ENCODE measurements at places on chromosomes 2 and 18.

DNA sequence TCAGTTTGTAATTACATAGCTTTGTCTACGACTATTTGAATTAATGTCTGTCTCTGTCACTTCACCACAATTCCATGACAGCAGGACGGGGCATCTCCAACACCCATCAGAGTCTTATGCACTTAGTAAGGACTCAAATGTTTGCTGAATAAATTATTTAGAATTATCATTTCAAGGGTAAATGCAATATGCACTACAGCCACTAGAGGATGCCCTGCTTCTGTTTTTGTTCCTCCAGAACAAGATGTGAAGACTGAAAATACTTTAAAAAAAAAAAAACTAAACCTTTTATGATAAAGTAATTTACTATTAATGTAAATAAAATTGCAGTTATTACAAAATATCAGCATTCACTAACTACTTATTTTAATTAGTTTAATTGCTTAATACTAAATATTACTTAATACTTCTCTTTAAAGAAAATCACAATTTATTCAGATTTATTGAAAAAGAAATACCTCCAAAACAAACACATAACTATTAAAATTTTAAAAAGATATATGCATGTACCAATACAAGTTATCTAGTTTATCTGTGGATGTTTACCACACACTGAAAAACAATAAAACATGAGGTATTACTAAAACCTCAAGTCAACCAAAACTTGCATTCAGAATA lies 3.2 kb downstream of the PIGN start:
- no peak for DNase-seq

- no peak for DNase-seq
Observed at GRCh38 chr2:225008935-225009334, 33.3 kb downstream of the DOCK10 start.

DNA sequence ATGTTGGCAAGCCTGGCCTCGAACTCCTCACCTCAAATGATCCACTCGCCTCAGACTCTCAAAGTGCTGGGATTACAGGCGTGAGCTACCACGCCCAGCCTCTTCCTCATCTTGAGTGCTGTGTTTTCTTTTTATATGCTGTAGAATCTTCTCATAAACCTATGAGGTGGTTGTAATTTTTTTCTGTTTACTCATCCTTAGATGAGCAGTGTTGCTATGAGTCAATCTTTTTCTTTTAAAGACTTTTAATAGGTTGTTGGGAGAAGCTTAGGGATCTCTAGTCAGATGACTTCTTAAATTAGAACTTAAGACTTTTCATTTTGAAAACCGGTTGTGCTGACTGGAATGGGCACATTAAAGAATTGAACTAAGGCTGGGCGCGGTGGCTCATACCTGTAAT lies 8.7 kb upstream of the AAK1 start:
- no peak for DNase-seq

- no peak for DNase-seq
Observed at GRCh38 chr2:136059036-136059472, 58.9 kb downstream of the CXCR4 start.

GRCh38 chr18:22999212-22999611 lies 66.1 kb downstream of the RBBP8 start:
- no peak for DNase-seq

- no peak for DNase-seq
Observed at GRCh38 chr18:2330764-2331163, 240.5 kb downstream of the METTL4 start.

- DNase-seq = no peak
Observed at GRCh38 chr2:20352230-20352578, 1.6 kb upstream of the PUM2 start.

- no peak for DNase-seq
Observed at GRCh38 chr2:137987011-137987410, 22.7 kb downstream of the HNMT start.

- no peak for DNase-seq
Observed at GRCh38 chr2:197079832-197080555, 153.5 kb upstream of the PGAP1 start.

GRCh38 chr2:130769343-130769907 lies 14.1 kb downstream of the AMER3 start:
- no peak for DNase-seq

- DNase-seq = no peak
Observed at GRCh38 chr2:40208463-40208862, 243.4 kb downstream of the SLC8A1 start.

GRCh38 chr2:162069267-162069903 lies 4.6 kb downstream of the DPP4 start:
- no peak for DNase-seq

- DNase-seq = no peak
Observed at GRCh38 chr2:209525834-209526281, 102.0 kb downstream of the MAP2 start.

DNA sequence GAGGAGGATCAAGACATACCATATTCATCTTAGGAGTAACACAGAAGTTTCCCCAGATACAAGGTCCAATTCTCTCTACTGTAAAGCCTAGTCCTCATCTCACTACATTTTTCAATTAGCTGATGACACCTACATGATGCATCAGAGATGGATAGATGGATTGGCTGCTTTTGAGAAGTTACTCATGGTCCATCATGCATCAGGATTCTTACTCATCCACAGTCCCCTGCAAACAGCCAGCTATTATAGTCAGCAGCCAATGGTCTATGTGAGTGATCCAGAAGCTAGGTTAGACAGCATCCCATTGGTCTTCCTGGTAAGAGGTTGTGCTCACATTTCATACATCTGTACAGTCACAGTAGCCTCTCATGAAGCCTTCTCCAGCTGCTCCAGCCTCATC lies 154.5 kb upstream of the NRP2 start:
- no peak for DNase-seq

DNA sequence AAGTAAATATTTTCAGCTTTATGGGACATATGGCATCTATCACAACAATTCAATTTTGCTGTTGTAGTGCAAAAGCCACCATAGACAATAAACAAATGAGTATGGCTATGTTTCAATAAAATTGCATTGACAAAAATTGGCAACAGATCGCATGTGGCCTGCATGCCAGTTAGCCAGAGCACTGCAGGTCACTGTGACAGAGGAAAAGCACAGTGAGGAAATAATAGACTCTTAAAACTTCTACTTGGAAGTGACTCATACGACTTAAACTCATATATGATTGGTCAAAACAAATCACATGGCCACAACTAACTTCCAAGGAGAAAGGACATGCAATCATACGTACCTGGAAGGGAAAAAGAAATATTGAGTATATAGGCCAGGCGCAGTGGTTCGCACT lies 44.4 kb downstream of the EXOC6B start:
- DNase-seq = no peak

DNA sequence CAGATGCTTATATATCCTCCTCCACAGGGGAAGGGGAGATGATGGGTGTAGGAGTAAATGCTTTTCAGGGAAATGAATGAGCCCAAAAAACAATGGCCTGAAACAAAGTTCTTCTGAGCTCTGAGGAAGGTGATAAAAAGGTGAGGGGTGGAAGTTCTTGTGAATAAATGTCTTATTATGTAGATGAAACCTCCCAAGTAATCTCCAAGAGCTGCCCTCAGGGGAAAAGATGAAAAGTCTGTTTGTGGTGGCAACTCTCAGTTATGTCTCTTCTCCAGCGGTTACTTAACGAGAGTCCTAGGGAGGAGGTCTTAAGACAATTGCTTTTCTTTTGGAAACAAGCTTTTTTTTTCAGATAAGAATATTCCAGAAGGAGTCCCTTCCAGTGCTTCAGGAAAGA lies 115.5 kb upstream of the CHAC2 start:
- DNase-seq = no peak

- no peak for DNase-seq
Observed at GRCh38 chr2:216970359-216970915, 110.6 kb upstream of the TNP1 start.
